ENCODE measurements at places on chromosomes 7 and 10.
A peak's percentile ranks its signal among the peaks of the same experiment; 100 is the strongest.

DNA sequence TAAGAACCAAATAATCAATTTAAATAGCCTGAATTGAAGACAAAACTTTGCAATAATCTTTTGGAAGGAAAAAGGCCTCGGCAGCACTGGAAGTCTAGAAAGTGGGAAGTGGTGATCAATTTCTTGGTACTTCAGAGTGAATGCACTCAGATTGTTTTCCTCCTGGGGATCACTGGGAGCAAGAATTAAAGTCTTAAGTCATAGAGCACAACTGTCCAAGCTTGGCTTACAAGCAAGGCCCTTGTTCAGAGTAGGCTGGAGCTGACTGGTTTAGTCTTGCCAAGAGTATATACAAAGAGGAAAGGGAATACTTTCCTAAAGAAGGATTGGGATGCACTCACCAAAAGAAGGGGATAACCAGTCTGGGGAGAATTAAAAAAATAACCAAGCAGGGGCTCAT, 637.1 kb downstream of the CCSER2 start:
- no peak for DNase-seq

- no peak for DNase-seq
These were observed 39.3 kb downstream of the CALML3 start for GRCh38 chr10:5563991-5564536.

- no peak for DNase-seq
These were observed 3.7 kb downstream of the VPS37D start for GRCh38 chr7:73671322-73671661.

DNA sequence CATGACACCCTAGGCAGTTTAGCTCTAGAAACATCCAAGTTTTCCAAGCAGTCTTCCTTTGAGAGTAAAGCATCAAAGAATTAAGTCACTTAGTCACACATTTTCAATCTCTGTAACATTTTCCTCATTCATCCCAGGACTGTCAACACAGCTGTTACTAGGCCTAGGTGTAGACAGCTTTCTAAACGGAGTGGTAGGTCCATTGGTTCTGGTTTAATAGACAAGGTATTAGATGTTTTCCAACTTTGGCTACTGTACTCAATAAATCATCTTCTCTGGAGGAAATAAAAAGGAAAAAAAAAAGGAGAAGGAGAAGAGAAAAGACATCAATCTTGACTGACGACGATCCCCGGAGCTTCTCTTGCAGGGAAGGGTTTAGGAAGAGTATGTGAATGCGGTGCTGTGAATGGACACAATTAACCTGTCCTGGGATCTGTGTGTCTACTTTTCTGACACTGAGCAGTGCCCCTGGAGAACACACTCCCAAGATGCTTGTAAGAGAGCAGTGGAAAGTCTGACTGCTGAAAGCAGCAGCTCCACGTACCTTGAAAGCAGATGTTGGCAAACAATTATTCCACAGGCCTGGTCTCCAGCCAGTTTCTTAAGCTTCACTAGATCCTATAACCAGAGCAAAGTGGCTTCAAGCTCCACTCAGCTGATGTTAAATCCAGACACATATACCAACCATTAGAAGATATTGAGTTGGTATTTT, 59.1 kb downstream of the CXCL12 start:
- no peak for DNase-seq

GRCh38 chr7:148696787-148697186, 1.9 kb upstream of the CUL1 start:
- no peak for DNase-seq

GRCh38 chr7:155762655-155763054, 49.6 kb downstream of the SHH start:
- DNase-seq, result no peak

- DNase-seq, result no peak
These were observed 68.9 kb downstream of the PFKFB3 start for GRCh38 chr10:6271663-6272062.

GRCh38 chr7:83201355-83201754, 38.7 kb upstream of the PCLO start:
- no peak for DNase-seq

DNA sequence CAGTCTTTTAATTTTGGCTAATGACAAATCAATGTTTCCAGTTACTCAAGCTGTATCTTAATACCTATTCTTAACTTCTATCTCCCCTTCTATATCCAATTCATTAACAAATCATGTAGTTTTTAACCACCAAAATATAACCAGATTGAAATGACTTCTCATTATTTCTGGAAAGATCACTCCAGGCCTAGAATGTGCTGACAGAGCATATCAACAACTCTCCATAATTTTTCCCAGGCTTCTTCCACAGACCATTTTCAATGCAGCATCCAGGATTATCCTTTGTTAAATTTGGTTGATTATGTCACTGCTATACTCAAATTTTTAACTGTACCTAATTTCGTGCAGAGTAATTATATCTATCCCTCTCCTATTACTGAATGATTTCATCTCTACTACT, 704.1 kb downstream of the PCDH15 start:
- no peak for DNase-seq

- DNase-seq, result peak; percentile 57
These were observed 1.8 kb downstream of the PFKP start for GRCh38 chr10:3068968-3069737.

GRCh38 chr7:66283003-66283920, 78.1 kb downstream of the TPST1 start:
- no peak for DNase-seq

- DNase-seq, result no peak
These were observed 27.0 kb downstream of the BLNK start for GRCh38 chr10:96244354-96244753.

- no peak for DNase-seq
These were observed 104.8 kb downstream of the EMX2 start for GRCh38 chr10:117647306-117647705.

All from mesothelial cell of epicardium (in vitro differentiated cells).